Activated CD4-positive, CD25-positive, alpha-beta regulatory T cell (primary cell): ENCODE measurements at places on chromosomes 1 and 21.

GRCh38 chr1:115771847-115772457 lies 3.4 kb upstream of the CASQ2 start:
- no peak for DNase-seq

GRCh38 chr1:56081173-56081572 lies 498.2 kb downstream of the PLPP3 start:
- no peak for DNase-seq

DNA sequence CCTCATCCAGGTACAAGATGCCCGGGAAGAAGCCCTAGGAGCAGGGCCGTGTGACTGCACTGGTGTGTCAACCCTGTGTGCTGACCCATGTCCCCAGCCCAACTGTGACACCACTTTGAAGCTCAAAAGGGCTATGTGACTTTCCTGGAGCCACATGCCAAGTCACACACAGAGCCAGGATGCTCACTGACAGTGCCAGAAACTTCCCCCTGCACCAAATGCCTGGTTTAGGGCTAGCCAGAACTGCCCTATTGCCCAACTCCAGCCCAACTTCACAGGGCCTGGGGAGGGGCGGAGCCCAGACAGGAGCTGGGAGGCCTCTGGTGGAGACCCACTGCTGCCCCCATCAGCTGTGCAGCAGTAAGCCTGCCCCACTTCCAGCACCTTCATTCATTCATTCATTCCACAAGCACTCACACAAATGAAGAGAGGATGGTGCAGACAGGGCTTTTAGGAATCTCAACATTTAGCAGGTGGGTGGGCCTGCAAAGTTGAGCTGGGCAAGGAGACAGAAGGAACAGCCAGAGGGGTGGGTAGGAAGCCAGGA lies 36.7 kb downstream of the KCNQ4 start:
- DNase-seq, result no peak

- DNase-seq, result no peak
These were observed 463.3 kb upstream of the BRINP3 start for GRCh38 chr1:190940951-190941350.

- DNase-seq, result no peak
These were observed 14.9 kb upstream of the PAQR7 start for GRCh38 chr1:25890239-25891034.

- no peak for DNase-seq
These were observed 10.7 kb downstream of the SLC9A1 start for GRCh38 chr1:27144049-27144748.

DNA sequence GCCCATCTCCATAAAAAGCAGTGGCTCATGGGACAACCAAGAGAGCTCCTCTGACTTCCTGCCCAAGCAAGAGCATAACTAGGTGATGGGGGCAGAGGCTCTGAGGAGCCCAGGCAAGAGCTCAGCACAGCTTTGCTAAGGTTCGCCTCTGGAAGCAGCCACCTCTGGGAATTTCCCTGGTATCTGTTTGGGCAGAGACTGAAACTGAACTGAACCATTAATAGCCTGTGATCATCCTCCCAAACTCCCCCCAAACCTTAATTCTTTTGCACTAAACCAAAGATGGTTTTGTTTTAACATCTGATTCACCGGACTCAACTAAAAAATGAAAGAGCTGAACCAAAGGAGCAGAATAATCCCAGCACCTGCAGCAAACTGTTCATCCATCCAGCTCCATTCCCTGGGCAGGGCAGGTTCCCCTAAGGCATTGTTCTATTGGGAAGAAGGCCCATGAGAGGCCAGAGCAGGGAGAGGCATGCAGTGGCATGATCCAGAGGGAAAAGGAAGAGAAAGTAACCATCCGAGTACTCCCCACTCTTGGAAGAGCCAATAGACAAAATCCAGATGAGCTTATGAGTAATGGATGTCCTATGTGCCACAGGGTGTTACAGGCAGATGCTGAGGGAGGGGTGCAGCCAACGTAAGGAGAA lies 77.8 kb upstream of the KAZN start:
- no peak for DNase-seq
